ENCODE measurements at places on chromosomes 7 and 10.

- DNase-seq = no peak
Observed at GRCh38 chr10:62647375-62648092, 157.0 kb upstream of the ADO start.

DNA sequence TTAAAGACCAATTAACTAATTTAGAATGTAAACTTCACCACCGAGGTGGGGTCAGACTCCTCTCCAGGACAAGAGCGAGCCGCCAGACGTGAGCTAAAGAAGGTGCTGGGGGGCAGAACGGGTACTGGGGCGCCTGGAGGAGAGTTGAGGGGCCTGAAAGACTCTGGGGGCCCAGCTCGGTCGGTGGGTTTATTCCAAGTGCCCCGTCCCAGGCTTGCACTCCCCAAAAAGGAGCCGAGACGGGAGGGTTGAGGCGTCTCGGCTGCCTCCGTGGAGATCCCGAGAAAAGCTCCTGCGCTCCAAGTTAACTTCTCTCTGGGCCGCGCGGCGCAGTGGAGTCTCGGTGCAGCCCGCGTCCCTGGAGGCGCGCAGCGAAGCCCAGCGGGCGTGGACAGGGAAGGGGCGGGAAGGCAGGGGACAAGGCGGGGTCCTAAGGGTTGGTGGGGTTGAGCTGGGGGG lies 553.3 kb downstream of the TFEC start:
- DNase-seq = no peak

DNA sequence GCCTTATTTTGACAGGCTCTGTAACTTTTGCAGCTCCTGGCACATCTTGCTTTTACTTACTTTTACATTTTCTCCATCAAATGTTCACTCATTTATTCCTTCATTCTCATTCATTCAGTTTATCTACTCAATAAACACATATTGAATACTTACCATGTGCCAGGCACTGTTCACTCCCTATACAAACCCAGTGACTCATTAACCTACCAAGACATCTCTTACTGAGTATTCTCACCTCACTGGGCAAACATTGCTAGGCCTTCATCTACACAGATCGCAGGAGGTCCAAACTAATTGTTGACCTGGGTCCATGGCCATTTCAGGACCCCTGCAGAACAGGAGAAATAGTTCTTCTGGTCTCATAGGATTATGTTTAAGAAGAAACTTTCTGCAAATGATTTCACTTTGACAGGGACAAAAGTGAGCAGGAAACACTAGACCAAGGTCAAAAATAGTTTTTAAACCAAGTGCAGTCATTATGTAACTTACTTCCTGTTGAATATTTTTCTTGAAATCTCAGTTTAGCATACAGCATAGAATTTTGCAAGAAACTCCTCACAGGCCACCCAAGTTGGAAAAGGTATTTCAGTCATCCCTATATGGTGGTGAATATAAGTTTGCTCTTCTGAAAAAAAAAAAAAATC lies 17.6 kb downstream of the SLC26A4 start:
- no peak for DNase-seq

DNA sequence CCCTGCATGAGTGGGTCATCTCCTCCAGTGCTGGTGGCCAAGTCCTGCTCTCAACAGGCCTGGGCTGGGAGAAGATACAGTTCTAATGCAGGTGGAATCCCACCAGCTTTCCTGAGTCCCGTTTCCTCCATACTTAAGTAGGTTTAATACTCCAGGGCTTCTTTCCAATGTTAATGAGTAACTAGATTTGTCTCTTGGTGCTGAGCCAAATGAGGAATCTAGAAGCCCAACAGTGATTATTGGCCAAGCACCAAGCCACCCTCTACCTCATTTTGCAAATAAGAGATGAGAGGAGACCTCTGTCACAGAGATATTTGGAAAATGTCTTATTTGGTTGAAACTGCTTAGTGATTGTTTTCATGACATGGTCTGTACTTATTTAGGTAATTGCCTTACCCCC lies 37.1 kb downstream of the STARD3NL start:
- DNase-seq = no peak

All from NCI-H345 (cell line).